ENCODE measurements at places on chromosomes 6 and 20. TPM values are rescaled to one million over a fixed set of nuclear protein-coding genes. Genes with fewer than 3 reads are reported as not detected.

Gene OR2J3
- total RNA-seq: not detected

Gene MRS2
- total RNA-seq: 32.0 TPM

Gene MOG
- not detected for total RNA-seq

Gene OPN5
- total RNA-seq: not detected

Gene SAYSD1
- total RNA-seq: 14.1 TPM

All from uterine smooth muscle cell (primary cell).